ENCODE measurements at places on chromosomes 2 and 18. TPM values are rescaled to one million over a fixed set of nuclear protein-coding genes. Genes with fewer than 3 reads are reported as not detected.

The PIEZO2 gene
- 0.72 TPM for polyA plus RNA-seq

The HNMT gene
- 104 TPM for polyA plus RNA-seq

The MCM6 gene
- polyA plus RNA-seq: 8.0 TPM

The LYPD6 gene
- polyA plus RNA-seq: 1.2 TPM

The LHCGR gene
- 0.22 TPM for polyA plus RNA-seq

The GPR45 gene
- polyA plus RNA-seq: not detected

The APLF gene
- 0.45 TPM for polyA plus RNA-seq

The SATB2 gene
- 1.6 TPM for polyA plus RNA-seq

All from adipose tissue (tissue), 3 donors.